ENCODE measurements at places on chromosomes 7 and 10. TPM values are rescaled to one million over a fixed set of nuclear protein-coding genes. Genes with fewer than 3 reads are reported as not detected.

- H3K27me3 ChIP-seq: no peaks in the 10 kb centered on the region
- no peaks in the 10 kb centered on the region for H3K36me3 ChIP-seq
- no peak overlapping the region for H3K27ac ChIP-seq
- no peak for DNase-seq
- no peak overlapping the region for H3K4me3 ChIP-seq
Observed at GRCh38 chr10:35523670-35524225, 81.4 kb upstream of the GJD4 start.

Gene MRPL32
- 53.2 TPM for total RNA-seq

DNA sequence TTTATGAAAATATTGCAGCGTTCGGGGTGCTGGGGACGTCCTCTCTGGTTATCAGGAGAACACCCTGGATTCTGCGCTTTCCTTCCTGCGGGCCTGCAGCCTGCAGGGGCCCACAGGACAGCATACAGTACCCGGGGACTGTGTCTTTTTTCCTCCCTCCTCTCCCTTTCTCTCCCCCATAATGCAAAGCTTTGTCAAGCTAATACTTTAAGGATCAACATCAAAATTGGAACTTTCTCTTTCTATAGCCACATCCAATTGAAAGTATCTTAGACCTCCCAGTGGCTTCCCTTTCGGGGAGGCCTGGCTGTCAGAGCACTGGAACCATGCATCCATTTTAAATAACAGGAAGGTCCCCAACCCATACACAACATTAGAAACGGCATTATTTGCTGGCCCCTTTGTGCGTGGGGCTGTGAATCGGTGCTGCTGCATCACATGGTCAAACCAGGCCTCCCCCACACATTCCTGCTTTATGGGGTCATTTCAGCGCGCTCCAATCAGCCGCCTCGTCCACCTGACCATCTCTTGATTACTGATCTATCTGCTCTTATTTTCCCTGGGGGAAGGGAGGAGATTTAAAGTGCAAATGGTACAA lies 505.1 kb downstream of the DNAJB6 start:
- H3K36me3 ChIP-seq: no peaks in the 10 kb centered on the region
- H3K4me1 ChIP-seq: no peaks in the 10 kb centered on the region
- no peak overlapping the region for H3K4me3 ChIP-seq
- no peaks in the 10 kb centered on the region for H3K27me3 ChIP-seq

- no peaks in the 10 kb centered on the region for H3K4me1 ChIP-seq
- H3K36me3 ChIP-seq: no peaks in the 10 kb centered on the region
- H3K27me3 ChIP-seq: no peaks in the 10 kb centered on the region
Observed at GRCh38 chr7:18958627-18959026, 158.8 kb downstream of the TWIST1 start.
